ENCODE measurements at places on chromosomes 7 and 10.
A peak's percentile ranks its signal among the peaks of the same experiment; 100 is the strongest.

DNA sequence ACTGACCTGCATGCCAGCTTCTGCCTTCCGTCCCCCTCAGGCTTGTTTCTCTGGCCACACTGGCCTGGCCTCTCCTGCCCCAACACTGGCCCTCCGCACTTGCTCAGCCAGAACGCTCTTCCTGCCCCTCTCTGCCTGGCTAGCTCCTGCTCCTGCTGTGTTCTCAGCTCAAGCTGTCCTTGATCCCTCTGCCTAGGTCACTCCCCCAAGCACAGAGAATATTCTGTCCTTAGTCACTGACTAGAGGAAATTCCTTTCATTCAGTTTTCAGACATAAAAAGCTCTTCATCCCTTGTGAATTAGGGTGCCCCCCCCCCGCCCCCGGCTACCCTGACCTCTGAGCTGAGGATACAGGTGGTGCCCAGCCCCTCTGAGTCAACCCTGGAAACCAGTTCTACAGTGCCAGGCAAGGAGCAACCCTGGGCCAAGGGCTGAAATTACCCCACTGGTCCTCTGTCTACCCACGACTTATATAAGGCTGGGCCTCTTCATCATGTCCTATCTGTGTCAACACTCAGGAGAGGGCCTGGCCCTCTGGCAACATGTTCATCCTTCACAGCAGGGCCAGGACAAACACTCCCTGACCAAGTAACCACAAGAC lies 6.6 kb upstream of the SGPL1 start:
- no peak for DNase-seq

GRCh38 chr10:4127518-4128315 lies 342.7 kb upstream of the KLF6 start:
- DNase-seq: peak; percentile 64

DNA sequence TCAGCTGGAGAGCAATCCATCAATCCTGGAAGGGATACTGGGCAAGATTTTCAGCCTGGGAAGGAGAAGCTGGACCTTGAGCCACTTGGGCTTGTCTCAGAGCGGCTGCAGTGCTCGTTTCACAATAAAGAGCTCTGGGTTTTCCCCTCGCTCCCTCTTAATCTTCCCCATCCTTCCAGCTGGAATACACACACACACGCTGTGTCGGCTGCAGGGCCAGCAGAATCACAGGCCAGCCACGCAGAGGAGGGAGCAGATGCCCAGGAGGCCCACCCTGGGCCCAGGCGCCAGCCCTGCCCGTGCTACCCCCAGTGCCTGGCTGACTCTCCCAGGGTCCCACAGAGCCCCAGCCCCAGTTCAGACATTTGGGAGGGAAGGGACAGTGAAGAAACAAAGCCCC lies 255.1 kb downstream of the TNS3 start:
- no peak for DNase-seq

- DNase-seq: no peak
These were observed 486.4 kb downstream of the MAGI2 start for GRCh38 chr7:78967046-78967445.

- no peak for DNase-seq
These were observed 1.7 kb downstream of the IGF2BP3 start for GRCh38 chr7:23468526-23469149.

GRCh38 chr7:102096706-102097427 lies 189.8 kb upstream of the SH2B2 start:
- no peak for DNase-seq

- DNase-seq: no peak
These were observed 153.4 kb upstream of the LANCL2 start for GRCh38 chr7:55211726-55212125.

DNA sequence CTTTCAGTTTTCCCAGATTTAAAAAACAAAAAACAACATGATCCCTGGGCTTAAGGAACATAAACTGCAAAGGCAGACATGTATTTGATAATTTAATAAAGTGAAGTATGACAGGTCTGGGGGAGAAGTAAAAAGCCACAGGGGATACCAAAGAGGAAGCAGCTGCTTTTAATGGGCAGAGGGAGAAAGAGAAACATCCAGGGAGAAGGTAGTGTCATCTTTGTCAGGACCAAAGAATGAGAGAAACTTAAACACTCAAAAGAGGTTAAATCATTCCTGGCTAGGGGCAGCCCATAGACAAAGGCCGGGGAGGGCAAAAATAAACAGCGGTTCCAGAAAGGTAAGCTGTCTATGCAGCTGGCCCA lies 94.5 kb downstream of the GRB10 start:
- DNase-seq: no peak

- no peak for DNase-seq
These were observed 106.2 kb upstream of the SEMA3D start for GRCh38 chr7:85292908-85293576.

- no peak for DNase-seq
These were observed 149.6 kb upstream of the PPP2R2D start for GRCh38 chr10:131750973-131751826.

DNA sequence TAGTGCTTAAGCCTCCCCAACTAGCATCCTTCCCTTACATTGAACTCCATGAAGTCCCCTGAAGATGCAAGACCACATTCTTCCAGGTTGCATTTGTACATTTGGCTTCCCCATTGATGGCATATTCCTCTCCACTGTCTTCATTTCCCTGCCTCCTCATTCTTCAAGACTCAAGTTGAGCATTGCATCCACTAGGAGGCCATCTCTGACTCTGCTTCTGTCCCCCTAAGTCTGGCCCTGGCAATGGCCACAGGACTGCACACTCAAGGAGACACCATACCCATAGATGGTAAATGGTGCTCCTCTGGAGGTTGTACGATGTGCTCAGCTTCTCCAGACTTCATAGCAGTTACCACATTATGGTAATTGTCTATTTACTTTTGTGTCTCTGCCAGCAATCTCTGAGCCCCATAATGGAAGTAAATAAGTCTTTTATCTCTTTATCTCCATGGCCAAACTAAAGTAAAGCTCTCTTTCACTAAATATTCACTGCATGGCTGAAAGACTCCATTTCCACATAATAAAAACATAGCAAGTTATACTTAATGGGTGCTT lies 112.6 kb downstream of the PTPRZ1 start:
- DNase-seq: no peak

- peak; percentile 56 for DNase-seq
These were observed 22.2 kb downstream of the LANCL2 start for GRCh38 chr7:55387062-55387965.

DNA sequence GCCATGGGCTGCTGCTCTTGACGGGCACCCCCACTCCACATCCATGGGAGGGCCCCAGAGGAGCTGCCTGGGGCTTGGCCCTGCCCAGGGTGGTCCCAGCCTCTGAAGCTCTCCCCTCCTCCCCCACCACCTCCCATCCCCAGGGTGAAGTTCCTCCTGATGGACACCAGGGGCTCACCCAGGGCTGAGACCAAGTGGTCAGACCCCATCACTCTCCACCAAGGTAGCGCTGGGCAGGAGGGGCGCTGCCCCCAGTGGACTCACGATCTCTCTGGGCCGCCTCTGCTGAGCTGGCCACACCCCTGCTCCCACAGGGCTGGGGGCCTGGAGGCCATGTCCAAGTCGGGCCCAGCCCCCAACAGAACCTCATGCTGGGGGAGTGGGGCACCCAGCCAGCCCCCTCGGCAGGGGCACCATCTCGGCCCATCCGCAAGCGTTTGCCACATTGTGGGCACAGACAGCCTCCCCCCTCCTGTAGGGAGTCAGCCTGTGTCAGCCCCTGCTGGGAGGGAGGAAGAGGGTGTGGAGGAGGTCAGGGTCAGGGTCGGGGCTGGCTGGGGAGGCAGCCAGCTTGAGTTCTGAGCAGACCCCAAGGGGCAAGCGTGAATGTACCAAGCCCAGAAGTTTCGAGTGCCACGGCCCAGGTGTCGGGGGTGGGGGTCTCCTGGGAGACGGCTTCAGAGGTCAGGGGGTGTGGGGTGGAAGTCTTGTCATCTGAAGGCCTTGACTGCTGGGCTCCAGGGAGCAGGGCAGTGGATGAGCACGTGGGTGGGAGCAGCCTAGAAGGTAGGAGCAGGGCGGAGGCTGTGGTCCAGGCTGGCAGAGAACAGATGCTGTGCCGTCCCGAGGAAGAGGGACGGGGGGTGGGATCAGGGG lies 2.8 kb downstream of the UPK3B start:
- peak; percentile 19 for DNase-seq
